Stimulated activated CD4-positive, alpha-beta T cell treated with anti-CD3 and anti-CD28 coated beads, Interleukin-2, amount 100 ng/mL, for 24 hours (primary cell): ENCODE measurements at places on chromosomes 4 and X.

- DNase-seq: no peak
Observed at GRCh38 chr4:10981096-10981495, 296.5 kb upstream of the CLNK start.

GRCh38 chrX:38831949-38832348 is 30.7 kb downstream of the MID1IP1 start:
- no peak for DNase-seq

DNA sequence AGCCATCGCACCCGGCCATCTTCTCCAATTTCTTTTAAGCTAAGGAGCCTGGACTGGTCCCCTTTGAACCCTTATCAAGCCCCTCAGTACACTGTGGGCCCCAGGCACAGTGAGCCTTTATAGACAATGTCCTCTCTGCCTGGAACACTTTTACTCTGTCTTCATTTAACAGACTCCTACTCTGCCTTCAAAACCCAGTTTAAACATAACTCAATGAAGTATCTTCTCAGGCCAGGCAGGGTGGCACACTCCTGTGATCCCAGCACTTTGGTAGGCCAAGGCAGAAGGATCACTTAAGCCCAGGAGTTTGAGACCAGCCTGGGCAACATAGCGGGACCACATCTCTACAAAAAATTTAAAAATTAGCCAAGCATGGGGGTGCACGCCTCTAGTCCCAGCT is 27.5 kb upstream of the SMS start:
- DNase-seq: no peak

DNA sequence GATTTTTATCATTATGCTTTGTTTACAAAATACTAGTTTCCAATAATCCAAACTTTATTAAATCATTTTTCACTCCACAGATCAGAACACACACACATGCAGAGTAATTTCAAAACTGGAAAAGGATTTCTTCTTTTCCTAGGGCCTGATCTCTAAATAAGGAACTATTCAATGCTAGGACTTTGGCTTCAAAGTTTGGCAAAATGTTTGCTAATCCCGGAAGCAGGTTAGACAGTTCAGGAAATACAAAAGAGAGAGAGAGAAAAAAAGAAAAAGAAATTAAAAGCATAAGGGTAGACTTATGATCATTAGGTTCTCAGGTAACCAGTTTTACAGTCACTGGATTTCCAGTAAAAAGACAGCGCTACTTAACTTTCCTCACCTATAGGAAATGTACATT is 211.0 kb downstream of the DCLK2 start:
- DNase-seq: no peak

DNA sequence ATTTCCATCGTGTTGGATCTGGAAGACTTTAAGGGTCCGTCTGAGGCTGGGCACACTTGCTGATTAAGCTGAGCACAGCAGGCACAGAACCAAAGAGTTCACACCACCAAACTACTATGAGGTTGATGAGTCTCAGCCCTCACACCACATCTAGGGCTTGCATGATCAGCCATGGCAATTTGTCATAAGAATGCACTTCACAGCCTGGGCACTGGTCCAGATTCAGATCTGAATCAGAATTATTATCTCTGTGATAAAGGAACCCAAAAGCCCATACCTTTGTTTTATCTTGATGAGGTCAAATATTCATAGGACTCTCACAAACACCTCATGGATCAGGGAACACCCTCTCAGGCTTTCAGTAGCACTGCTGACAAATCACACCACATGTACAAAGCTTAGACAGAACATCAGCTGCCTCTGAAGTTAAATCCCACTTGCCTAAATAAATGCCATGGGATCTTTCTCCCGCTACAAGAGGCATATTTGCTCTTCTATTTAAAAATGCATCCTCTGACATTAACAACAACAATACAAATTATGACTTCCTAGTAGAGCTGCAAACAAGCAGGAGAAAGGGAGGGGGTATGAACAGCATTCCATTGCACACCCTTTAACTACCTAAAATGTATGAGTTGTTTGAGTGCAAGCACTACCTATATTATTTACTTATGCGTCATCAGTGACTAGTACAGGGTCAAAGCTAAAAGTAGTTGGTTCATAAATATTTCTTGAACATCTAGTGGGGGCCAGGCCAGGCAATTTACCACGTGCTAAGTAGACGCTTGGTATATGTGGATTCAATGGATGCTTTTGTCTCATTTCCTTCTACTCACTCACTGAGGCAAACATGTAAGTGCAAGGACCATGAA is 186.3 kb upstream of the FGF13 start:
- no peak for DNase-seq

DNA sequence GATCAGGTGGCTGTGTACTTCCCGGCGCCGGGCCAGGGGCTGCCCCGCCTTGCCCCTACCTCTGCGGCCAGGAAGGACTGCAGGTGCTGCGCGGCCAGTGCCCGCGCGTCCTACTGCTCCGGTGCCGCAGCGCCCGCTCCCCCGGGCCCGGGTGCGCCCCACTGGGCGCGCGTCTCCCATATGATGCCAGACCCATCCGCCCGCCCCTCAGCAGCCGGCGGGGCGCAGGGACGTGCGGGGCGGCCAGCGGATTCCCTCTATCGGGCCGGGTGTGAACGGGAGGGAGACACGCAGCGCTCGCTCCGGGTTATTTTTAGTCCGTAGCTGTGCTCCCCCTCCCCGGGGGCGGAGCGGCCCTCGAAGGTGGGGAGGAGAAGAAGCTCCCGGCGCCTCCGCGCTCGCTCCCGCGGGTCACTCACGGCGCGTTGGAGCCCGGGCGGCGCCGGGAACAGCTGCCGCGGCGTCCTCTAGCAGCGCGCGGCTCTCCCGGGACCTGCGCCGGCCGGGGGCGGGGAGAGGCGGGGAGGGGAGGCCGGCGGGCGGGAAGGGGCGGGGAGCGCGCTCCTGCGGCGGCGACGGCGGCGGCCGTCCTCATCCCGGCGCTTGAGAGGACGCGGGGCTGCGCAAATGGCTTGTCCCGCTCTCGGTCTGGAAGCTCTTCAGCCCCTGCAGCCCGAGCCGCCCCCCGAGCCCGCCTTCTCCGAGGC is 103.6 kb downstream of the UCHL1 start:
- DNase-seq: peak; percentile 32

DNA sequence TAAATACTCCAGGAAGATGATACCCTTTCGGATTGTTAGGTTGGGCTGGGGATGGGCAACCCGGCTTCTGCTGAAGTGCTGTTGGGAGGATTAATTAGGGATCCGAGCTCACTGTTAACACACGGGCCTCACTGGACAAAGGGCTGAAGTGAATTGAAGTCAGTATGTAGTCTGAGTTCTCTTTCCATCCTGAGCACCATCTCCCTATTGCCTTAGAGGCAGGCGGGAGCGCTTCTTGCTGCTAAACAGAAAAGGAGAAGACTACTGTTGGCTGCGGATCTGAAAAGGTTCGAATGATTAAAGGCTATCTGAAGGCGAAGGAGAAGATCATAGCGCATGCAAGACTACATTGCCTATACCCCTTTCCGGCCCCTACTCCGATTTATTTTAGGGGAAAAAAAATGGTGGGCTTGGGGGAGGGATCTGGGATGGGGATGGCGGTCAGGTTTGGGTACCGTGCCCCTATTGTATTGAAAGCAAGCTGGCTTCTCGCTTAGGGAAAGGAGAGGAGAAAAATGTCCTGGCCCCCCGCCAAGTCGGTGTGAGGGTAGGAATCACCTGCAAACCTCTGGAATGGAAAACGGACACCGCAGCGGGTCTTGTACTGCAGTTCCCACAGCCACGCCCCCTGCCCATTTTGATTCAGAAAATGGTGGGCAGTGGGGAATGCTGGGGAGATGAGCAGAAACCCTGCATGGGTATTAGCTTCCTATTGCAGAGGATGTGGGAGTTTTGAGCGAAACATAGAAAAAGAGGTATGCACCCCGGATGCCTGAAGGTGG is 22.3 kb downstream of the MORF4L2 start:
- no peak for DNase-seq

- no peak for DNase-seq
Observed at GRCh38 chrX:70508296-70508911, 63.8 kb downstream of the DLG3 start.

DNA sequence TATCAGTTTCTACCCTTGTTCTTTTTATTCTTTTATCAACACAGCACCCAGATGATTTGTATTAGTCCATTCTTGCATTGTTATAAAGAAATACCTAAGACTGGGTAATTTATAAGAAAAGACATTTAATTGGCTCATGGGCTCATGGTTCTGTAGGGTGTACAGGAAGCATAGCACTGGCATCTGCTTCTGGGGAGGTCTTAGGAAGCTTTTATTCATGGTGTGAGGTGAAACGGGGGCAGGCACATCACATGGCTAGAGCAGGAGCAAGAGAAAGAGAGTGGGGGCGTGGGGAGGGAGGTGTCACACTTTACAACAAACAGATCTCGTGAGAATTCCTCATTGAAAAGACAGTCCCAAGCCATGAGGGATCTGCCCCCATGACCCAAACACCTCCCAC is 285.3 kb downstream of the SMARCA1 start:
- DNase-seq: no peak

- no peak for DNase-seq
Observed at GRCh38 chrX:119541188-119541587, 24.0 kb downstream of the STEEP1 start.

DNA sequence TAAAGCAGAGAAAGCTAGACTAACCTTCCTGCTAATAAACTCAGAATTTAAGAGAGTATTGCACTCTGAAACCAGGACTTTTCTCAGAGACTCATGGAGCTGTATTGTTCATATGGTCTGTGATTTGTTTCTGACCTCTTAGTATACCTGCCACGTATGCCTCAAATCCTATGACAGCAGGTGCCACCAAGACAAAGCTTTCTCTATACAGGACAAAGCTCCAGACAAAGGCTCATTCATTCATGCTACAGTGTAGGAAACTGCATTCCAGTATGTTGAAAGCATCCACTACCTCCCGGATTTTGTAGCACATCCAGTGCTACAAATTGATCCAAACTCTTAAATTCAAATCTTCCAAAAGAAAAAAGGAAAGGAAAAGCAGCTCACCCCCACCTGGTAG is 178.3 kb downstream of the CHIC2 start:
- no peak for DNase-seq

GRCh38 chrX:31374786-31375185 is 302.9 kb upstream of the FTHL17 start:
- DNase-seq: no peak

- no peak for DNase-seq
Observed at GRCh38 chr4:152368001-152368400, 167.9 kb downstream of the FBXW7 start.

- DNase-seq: no peak
Observed at GRCh38 chr4:1407657-1408333, 1.6 kb upstream of the NKX1-1 start.

GRCh38 chrX:43679778-43680177 is 23.7 kb downstream of the MAOA start:
- DNase-seq: no peak

DNA sequence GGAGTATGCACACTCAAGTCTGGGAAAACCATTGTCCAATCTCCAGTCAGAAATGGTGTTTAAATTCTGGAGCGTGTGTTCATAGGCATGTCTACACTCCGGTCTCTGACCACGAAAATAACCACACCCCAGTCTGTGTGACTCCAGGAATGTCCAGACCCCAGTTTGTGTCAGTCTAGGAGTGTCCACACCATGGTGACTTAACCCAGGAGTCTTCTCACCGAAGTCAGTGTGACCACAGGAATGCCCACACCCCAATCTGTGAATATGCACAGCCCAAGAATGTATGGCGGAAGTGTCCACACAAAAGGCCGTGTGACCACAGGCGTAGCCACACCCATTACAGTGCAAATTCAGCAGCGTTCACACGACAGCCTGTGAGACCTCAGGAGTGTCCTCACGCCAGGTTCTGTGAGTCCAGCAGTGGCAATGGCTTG is 11.4 kb downstream of the FTSJ1 start:
- no peak for DNase-seq

DNA sequence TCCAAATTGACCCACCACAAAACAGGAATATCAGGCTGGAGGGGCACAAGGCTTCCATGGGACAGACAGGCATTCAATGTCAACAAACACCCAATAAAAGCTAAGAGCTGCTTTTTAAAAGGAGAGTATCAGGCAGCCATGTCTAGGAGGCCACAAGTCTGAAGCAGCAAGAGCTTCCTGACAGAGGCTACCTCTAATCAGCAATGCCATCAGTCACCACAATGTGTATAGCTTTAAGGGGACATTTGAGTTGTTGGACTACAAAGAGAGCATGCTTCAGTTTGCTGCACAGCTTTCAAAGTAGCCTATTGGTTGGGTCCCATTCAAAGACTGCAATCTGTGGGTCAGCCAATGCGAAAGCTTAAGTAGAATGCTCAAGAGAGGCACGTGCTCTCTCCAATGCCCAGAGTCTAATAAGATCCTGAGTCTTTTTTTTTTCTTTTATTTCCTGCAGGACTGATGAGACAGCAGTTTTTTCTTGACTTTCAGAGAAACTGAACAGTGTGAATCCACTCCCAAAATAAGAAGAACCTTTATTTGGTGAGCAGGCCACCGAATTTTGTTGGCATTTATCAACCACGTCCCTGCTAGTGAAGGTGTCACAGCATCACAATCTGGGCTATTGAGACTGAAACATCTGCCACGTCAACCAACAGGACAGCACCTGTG is 92.5 kb downstream of the FBXO8 start:
- no peak for DNase-seq

DNA sequence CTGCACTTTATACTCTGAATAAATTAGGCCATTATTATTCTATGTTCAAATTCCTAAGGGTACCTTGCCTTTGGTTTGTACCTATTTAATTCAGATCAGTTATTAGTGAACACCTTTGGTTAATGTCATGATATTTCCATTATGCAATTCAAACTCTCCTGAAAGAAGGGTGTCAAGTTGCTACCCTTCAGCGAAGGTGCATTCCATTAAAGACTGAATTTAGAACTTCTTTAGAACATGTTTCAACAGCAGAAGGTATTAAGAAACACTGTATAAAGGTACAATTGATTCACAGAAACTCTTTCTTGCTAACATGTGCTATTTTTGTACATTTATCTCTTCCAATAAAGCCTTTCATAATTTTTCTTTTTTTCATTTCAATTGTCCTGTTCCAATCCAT is 1545.4 kb upstream of the PCDH10 start:
- DNase-seq: no peak

DNA sequence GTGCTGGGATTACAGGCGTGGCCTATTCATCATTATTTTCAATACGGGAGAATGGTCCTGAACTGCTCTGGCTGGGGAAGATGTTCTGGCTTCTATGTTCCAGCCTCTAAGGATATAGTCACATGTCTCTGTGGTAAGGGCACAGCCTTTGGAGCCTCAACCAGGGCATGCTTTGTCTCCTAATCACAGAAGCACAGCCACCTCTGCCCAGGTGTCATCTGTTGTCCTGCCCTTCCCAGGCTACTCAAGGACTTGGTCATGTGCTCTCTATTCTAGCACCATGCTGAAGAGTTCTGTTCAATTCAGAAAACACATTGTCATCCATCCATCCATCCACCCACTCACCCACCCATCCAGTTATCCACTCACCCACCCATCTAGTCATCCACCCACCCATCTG is 29.5 kb downstream of the ASMTL start:
- no peak for DNase-seq

DNA sequence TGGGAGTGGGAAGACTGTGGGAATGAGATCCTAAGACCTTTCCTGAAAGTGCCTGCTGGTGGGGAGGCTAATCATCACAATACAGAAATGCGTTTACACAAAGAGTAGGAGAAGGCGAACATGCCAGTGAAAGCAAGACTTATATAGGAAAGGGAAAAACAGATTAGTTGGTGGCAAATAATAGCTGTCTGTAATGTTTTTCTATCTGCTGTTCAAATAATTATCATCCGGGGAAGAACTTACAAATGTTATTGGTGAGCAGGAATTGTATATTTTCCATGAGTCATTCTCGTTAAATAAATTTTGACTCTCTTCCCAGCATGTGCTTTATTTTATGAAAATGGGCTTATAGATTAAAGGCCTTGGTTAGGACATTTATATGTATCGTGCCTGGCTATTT is 196.5 kb downstream of the ARHGAP10 start:
- no peak for DNase-seq

- no peak for DNase-seq
Observed at GRCh38 chr4:83490876-83491450, 6.1 kb upstream of the ABRAXAS1 start.
